ENCODE measurements at places on chromosomes 5 and 9.

DNA sequence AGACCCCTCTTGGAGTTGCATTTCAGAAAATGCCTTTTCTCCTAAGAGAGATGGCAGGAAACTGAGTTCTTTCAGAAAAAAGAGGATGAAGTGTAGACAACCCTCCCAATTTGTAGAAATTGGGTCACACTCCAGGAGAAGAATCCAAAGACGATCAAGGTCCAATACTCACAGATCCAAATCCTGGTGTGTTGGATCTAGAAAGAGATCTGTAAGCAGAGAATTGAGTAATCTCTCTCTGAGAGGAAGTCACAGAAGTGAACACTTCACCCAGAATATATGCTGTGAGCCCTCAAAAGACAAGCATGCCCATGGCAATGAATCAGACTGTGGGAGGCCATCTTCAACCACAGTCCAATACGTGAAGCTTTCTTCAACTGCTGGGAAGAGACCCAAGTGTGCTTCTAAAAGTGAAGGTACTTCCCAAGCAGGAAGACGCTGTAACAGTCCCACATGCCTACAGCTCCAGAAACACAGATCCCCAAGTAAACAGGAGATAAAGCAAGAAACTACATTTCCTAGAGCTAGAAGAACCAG lies 182.7 kb downstream of the SMC2 start:
- no peak for DNase-seq

DNA sequence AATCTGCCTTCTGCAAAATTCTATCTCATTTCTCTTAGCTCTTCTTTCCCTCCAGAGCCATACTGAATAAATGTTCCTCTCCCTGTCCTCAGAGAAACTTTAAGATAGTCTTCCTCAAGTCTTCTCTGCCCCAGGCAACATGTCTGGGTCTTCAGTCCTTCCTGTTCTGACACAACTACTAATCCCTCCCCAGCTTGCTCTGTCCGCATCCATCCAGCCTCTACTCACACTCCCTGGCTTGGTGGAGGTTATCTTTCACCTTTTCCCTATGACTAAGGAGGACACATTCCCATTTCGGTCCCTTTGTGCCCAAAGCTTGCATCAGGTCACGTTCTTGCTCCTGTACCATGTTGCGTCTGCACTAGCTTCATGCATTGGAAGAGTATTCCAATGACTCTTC lies 143.3 kb downstream of the TTLL11 start:
- DNase-seq = no peak

DNA sequence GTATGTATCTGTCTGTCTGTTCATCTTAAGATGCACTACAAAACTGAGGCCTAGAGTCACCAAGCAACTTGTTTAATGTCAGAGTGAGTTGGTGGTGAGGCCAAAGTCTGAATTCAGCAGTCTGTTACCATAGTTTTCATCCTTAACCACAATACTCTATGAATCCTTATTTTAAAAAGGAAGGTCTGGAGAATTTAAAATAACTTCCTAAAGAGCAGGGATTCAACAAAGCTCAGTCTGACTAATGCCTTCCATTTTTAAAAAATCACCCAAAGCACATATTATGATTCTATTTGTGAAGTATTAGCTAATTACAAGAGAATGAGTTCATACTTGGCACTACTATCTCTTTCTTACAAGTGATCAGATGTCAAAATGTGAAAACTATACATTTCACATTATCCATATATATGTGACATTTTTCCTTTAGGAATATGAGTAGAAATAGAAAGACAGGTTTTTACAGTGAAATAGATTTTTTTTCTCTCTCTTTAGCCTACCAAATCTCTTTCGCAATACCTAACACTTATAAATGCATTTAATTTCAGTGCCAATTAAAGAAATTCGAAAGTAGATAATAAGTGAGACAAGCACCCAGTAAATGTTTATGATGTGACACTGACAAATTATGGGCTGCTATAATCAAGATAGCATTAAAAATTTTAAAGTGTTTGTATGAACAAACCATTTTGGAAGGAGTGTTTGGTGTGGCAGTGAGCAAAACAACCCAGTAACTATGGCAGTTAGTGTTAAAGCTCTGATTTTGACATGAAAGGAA lies 102.3 kb upstream of the CDKN2B start:
- DNase-seq = no peak

DNA sequence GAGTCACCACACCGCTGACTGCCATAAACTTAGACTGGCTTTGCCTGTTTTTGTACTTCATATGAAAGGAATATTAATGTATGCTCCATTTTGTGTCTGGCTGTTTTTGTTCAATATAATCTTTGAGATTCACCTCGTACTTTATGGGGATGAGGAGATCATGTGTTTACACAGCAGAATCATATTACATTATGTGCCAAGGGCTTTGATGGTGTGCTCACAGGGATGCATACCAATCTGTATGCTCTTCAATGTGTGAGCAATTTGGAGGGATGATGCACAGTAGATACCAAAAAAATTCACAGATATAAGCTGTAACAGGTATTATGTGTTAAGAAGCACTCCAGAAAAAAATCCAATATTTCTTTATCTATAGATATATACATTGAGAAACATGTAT lies 113.7 kb downstream of the GABRB2 start:
- no peak for DNase-seq

- DNase-seq = no peak
These were observed 34.3 kb downstream of the PCA3 start for GRCh38 chr9:76798527-76798926.

DNA sequence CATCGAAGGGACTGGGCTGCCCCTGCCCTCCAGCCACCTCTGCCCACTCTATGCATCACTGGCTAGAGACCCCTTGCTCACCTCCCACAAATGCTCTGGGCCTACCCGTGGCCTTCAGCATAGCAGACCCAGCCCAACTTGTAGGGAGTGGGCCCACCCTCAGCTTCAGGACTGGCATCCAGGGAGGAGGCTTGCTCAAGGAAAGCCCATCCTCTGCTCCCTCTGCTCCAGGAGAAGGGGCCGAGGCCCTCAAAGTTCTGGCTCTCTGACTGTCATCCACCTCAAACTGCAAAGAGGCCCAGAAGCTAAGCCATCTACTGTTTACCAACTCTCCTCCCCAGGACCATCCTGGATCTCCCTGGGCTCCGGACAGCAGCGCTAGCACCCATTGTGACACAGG lies 84.5 kb downstream of the C5orf15 start:
- DNase-seq = no peak

- no peak for DNase-seq
These were observed 265.5 kb upstream of the ADAMTSL1 start for GRCh38 chr9:18208166-18209059.

GRCh38 chr5:93791518-93791972 lies 50.1 kb upstream of the POU5F2 start:
- DNase-seq = no peak

- DNase-seq = no peak
These were observed 122.4 kb upstream of the GAS1 start for GRCh38 chr9:87069690-87070089.

- DNase-seq = no peak
These were observed 75.0 kb downstream of the TTC39B start for GRCh38 chr9:15231788-15232635.

DNA sequence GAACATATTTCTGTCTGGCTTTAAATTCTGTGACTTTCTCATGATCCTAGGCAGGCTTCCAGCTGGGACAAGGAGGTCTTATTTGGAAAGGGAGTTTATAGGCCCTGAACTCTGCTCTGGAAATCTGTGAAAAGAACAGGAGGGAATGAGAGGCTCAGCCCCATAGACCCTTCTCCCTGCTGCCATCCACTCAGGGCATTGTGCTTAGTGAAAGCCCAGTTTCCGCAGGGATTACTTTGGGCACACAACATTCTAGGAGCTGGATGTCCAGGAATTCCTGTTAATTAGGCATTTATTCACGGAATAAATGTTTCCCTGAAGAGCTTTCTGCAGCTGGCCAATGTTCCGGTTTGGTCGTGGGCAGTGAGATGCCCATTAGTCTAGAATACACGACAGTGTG lies 32.7 kb upstream of the COL15A1 start:
- no peak for DNase-seq

GRCh38 chr9:99109522-99109921 lies 4.6 kb downstream of the TGFBR1 start:
- no peak for DNase-seq

- DNase-seq = no peak
These were observed 182.7 kb downstream of the GNAQ start for GRCh38 chr9:77848897-77849296.

GRCh38 chr9:68495247-68495646 lies 45.4 kb downstream of the TMEM252 start:
- no peak for DNase-seq

GRCh38 chr9:125603478-125604021 lies 103.5 kb downstream of the MAPKAP1 start:
- DNase-seq = no peak

DNA sequence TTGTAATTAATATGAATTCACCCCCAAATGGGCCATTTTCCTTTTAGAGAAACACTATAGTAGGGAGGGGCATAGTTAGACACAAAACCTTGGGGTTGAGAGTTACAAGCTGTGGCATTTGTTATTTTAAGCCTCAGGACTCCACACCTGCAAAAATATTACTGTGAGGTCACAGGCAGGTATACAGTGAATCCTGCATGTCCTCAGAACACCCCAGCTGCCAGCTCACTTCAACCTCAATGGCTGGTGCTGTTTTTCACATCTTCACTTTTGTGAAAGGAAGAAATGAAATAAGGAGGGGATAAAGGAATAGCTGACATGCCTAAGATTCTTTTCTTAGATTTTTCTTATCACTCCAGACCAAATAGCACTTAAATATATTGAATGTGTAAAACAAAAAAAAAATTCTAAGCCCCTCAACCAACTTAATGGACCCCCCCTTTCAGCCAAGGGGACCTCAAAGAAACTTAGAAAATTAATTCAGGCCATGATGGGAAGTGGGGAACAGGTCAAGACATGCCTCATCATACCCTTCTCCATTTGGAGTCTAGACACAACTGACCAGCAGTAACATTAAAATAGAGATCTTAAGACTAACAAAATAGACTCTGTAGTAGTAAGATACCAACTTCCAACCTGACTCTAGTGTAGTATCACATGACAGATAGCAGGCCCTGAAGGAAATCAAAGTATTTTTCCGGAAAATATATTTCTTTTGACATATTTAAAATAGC lies 9.2 kb downstream of the C9orf85 start:
- no peak for DNase-seq

DNA sequence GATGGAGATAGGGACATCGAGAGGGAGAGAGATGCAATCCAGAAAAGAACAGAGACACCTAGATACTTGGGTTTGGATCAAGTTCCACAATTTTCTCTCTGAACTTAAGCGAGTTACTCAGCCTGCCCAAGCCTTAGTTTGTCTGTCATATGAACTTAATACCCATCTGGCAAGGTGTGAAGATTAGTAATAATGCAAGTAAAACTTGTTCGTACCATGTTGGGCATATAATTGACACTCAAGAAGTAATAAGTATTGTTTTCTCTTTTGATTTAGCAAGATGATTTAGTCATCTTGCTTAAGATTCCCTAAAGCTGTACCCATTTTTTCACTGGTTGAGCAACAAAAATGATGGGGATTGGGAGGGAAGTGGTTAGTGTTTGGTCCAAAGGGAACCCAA lies 7.5 kb downstream of the RABGAP1 start:
- no peak for DNase-seq

Measured in activated T-cell treated with anti-CD3 and anti-CD28 coated beads for 4 hours (primary cell).